Stimulated activated CD4-positive, alpha-beta T cell treated with anti-CD3 and anti-CD28 coated beads, Interleukin-12 subunit alpha, Interleukin-12 subunit beta, amount 100 ng/mL, for 24 hours (primary cell): ENCODE measurements at places on chromosomes 11 and 22.

DNA sequence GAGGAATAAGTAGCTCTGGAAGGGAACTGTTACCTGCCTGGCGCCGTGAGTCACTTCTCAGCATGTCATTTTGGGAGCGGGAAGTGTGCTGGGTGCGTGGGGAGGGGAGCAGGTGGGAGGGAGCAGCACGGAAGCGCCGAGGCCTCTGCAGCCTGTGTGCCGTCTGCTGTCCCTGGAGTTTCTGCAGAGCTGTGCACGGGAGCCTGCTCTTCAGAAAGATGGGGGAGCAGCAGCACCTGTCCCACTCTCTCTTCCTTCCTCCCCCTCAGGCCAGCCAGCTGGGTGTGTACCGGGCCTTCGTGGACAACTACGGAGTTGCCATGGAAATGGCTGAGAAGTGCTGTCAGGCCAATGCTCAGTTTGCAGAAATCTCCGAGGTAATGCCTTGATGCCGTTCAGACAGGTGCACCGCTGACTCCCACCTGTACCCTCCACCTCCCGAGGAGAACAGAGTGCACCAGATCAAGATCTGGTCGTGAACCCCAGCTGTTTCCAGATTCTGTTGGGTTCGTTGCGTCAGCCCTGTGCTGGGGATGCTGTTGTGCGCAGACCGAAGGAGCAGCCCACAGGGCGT, 87.9 kb downstream of the BCR start:
- no peak for DNase-seq

DNA sequence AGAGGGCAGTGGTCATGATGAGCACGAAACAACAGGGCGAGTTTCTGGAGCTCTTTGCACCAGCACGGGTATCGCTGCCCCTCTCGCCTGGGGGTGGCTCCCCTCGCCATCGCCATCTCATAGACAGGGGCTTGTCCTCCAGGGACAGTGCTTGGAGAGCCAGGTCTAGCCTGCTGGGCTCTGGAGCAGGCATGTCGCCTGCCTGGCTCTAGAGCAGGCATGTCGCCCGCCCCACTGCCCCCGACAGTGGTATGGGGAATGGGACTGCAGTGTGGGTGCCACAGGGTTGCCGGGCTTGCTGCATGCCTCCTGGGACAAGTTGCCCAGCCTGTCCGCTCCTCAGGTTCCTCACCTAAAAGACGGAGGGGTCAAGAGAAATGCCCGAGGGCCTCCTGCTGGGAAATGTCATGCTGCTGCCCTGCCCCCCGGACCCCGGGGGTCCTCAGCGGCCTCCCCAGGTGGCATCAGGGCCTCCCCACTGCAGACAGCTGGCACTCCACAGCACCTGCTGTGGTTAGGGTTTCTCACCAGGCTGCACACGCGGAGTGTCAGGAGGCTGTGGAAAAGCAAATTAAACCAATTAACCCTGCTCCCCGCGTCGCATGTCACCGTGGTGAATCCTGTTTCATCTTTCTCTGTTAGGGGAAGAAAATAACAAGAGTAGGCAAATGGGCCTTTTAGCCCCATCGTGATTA, 403.0 kb downstream of the TBC1D22A start:
- no peak for DNase-seq

- DNase-seq, result no peak
These were observed 201.6 kb upstream of the NAV2 start for GRCh38 chr11:19511066-19511412.

- DNase-seq, result no peak
These were observed 224.0 kb upstream of the B3GAT1 start for GRCh38 chr11:134636071-134636470.

GRCh38 chr11:60455531-60456042, at the start of gene MS4A1:
Gene MS4A1, plus strand, starts transcription at chr11:60455847. Its CDS starts 6,528 bp downstream, at chr11:60462375.
- no peak for DNase-seq

DNA sequence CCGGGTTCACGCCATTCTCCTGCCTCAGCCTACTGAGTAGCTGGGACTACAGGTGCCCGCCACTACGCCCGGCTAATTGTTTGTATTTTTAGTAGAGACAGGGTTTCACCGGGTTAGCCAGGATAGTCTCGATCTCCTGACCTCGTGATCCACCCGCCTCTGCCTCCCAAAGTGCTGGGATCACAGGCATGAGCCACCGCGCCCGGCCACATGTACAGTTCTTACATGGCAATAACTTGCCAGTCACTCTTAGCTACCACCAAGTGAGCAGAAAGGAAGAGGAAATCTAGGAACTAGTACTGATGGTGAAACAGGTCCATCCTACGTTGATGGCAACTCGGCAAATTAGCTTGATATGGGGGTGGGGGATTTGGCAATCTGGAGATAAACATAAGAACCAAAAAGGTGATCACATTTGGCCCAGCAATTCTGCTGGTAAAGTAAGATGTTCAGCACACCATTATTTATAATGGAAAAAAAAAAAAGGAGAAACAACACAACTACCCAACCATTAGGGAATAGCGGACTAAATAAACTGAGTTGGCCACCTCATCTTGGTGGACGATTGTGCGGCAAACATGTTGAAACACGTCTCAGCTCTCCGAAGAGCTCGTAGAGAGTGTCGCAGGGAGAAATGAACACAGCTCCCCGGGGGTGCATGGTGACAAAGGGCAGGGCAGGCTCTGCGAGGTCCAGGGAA, 5.3 kb downstream of the NLRP6 start:
- no peak for DNase-seq

DNA sequence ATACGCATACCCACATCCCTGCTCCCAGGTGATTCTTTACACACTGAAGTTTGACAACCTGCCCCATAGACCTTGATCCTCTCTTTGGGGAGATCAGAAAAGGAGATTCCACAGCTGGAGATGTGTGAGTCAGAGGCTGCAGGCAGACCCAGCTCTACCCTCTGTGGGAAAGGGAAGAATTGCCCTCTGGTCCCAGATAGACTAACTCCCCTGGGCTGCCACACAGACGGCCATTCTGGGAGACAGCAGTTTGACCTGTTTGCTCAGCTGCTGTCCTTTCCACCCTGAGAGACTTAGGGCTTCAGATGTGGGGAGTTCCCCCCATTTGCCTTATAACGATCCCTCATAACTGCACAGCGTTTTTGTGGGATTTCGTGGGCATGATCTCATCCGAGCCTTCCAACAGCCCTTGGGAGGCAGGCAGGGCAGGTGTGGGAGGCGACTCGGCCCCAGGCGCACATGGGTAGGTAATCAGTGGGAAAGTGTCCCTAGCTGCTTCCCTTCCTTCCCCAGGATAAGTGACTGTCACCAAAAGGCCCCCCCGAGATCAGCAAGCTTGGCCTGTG, 14.1 kb downstream of the FAM83F start:
- no peak for DNase-seq

GRCh38 chr11:85774256-85775101, 36.5 kb downstream of the SYTL2 start:
- no peak for DNase-seq

DNA sequence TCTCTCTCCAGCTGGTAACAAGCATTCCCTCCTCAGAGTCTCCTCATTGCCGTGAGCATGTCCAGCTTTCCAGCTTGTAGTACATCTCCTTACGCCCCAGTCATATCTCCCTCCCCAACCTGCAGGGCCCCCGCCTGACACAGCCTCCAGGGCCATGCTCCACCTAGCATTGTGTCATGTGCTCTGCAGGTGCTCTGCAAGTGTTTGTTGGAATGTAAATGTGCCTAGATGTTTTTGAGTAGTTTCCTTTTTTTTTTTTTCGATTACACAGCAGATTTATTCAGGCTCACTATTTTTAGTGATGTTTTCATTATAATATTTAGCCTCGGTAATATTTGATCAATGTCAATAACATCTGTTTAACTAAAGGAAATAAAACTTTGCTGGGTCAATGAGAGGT, 82.5 kb downstream of the NCAM1 start:
- no peak for DNase-seq

DNA sequence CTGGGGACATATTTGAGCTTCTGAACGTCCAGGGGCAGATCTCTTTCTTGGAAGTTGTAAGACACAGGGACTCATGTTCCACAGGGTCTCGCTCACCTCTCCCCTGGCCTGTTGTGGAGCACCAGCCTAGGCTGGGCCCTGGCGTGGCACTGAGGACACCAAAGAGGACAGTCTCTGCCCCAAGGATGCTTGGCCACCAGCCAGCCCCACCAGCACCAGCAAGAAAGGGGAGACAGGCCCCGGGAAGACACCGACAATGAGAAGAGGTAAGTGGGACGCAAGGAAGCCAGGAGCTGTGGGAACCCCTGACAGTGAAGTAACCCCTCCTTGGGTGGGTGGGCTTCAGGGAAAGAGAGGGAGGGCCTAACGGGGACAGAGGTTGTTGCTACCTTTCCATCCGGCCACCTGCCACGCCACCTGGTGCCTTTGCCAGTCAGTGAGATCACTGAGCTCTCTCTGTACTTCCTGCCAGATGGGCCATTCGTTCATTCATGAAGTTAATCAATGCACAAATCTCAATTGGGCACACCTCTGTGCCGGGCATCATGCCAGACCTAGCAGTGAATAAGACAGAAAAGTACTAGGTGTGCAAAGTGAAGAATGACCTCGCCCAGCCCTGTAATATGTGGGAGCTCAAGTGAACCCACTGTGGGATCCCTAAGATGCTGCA, 11.1 kb downstream of the APOL5 start:
- no peak for DNase-seq

DNA sequence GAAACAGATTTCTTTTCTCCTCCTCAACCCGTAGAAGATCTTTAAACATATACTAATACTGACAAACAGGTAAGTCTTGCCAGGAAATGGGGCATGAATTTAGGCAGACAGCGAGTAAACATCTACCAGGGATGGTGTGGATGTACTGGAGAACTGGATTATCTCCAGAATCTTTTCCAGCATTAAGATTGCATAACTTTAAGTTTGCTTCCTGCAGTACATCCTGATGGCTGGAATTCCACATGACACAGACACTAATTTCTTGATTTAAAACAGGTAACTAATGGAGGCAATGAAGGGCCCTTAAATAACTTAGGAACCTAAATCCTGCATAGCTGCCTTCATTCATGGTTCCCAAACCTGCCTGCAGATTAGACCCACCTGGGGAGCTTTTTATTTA, 40.7 kb downstream of the JHY start:
- no peak for DNase-seq

- DNase-seq, result no peak
These were observed 43.0 kb upstream of the KLHL35 start for GRCh38 chr11:75475767-75476650.

GRCh38 chr22:27880778-27881394, 38.2 kb downstream of the PITPNB start:
- DNase-seq, result no peak

DNA sequence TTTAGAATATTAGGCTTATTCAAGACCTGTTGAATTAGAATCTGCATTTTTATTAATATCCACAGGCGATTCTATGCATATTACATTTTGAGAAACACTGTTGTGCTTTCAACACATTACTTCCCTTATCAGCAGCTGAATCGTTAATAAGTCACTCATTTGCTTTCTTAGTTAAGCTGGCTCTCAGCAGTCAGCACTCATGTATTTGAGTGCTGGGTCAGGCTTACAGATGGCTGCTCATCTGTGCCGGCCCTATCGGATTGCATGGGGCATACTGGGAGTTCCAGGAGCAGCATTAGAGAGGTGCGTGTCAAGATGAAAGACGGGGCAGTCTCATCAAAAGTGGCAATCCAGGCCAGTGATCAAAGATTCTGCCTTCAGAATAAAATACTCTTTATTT, 10.8 kb upstream of the OR51L1 start:
- DNase-seq, result no peak

- DNase-seq, result no peak
These were observed 9.2 kb downstream of the CRELD2 start for GRCh38 chr22:49927483-49928184.

- no peak for DNase-seq
These were observed 33.9 kb downstream of the TST start for GRCh38 chr22:36985211-36985889.

DNA sequence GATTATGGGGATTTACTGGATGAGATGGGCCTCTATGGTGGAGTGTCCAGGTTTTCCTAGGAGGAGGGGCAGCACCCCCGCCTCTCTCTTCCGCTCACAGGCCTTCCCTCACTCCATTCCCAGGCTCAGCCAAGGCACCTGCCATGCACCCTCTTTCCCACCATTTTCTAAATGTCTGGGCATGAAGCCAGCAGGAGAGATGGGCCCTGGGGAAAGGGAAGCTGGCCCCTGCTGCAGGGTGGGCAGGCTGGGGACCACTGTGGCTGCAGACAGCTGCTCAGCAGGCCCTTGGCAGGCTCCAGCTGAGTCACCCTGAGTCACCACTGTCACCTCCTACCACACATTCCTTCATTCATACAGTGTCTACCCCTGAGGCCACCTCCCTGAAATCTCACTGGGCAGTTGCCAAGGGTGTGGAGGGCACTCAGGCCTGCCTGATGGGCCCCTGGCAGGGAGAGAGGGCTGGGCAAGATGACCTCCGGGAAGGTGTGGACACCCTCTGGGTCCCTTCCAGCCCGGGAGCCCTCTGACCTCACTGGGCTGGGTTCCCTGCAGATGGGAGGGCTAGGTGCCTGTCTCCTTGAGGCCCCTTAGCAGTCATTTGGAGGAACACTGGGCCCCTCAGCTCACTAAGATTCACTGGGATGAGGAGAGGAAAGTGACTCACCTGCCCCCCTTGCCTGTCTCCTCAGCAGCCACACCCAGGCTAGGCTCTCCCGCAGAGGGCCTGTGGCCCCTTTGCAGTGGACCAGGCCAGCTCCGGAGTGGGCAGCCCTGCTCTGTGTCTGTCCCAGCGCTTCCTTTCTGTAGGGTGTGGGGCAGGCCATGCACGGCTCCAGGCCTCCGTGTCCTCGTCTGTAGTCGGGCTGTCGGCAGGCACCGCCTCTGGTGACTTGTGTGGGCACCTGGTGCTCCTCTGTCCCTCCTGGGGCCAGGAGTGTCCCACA, 7.8 kb downstream of the MYEOV start:
- no peak for DNase-seq

GRCh38 chr11:61048368-61049062, 53.8 kb upstream of the CD5 start:
- DNase-seq, result no peak

DNA sequence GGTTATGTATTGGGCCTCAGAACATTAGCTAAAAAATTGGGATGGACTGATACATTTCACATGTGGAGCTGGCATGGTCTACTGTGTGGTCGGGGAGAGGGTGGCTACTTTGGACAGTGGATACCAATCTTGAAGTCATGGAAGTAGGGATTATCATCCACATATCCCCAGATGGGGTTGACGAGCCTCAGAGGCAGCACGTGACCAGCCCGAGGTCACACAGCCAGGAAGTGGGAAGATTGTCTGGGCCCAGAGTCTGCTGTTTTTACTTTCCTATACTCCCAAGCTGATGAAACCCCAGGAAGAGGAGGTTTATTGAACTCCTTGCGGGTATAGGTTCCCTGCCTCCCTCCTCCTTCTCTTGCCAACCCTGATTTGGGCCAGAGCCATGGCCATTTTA, 92.9 kb downstream of the FBXO7 start:
- DNase-seq, result no peak

DNA sequence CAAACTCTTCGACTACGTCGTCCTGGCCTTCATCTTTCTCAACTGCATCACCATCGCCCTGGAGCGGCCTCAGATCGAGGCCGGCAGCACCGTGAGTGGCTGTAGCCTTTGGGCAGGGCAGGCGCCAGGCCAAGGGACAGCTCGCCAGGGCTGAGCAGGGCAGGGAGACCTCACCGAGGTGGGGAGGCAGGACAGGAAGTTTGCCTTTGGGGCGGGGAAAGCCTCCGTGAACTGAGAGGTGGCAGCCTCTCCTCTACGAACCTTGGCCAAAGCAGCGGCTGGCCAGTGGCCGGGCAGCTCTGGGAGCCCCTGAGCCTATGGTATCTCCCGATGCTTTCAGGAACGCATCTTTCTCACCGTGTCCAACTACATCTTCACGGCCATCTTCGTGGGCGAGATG, 93.2 kb downstream of the CACNA1I start:
- no peak for DNase-seq

GRCh38 chr11:60953781-60954180, 1.8 kb upstream of the SLC15A3 start:
- no peak for DNase-seq
